ENCODE measurements at places on chromosomes 3 and 15. TPM values are rescaled to one million over a fixed set of nuclear protein-coding genes. Genes with fewer than 3 reads are reported as not detected.

Gene BOC
- total RNA-seq = 0.15 TPM

Gene MB21D2
- total RNA-seq = 10.3 TPM

Gene COL6A5
- total RNA-seq = not detected

Gene CTXN2
- total RNA-seq = not detected

Gene ZNF502
- total RNA-seq = 3.6 TPM

Gene SV2B
- not detected for total RNA-seq

Gene FILIP1L
- 22.5 TPM for total RNA-seq

Gene ISL2
- not detected for total RNA-seq

Gene DNAJC13
- total RNA-seq = 49.7 TPM

Gene DGKG
- total RNA-seq = not detected

Gene SLC9C1
- not detected for total RNA-seq

Gene GPR87
- not detected for total RNA-seq

Gene SUSD5
- total RNA-seq = 5.2 TPM

Gene TUSC7
- under 0.01 TPM for total RNA-seq

Gene MST1R
- total RNA-seq = 0.97 TPM

Gene MFGE8
- 41.0 TPM for total RNA-seq

Gene C2CD4B
- 65.3 TPM for total RNA-seq

Gene THRB
- total RNA-seq = not detected

Gene PARP15
- total RNA-seq = 0.32 TPM

Gene DNAJB11
- 76.6 TPM for total RNA-seq

Gene CATSPER2
- 1.6 TPM for total RNA-seq

Gene DCBLD2
- total RNA-seq = 58.8 TPM

Gene ITGB5
- 88.3 TPM for total RNA-seq

Gene SIN3A
- 14.6 TPM for total RNA-seq

Gene GPX1
- total RNA-seq = 244 TPM

Gene SPG11
- total RNA-seq = 36.1 TPM

Gene VIPR1
- 0.32 TPM for total RNA-seq

Gene C2CD4A
- total RNA-seq = 4.2 TPM

Gene NPAP1
- total RNA-seq = not detected

Gene SPSB4
- total RNA-seq = under 0.01 TPM

Gene SLC6A1
- not detected for total RNA-seq

Gene GP9
- 0.32 TPM for total RNA-seq

Gene EPB42
- not detected for total RNA-seq

Gene FRMD5
- total RNA-seq = 29.0 TPM

Gene MESP1
- 0.65 TPM for total RNA-seq

Data from epithelial cell of umbilical artery (primary cell).